ENCODE measurements at places on chromosomes 5 and 9.

- no peak for DNase-seq
These were observed 487.8 kb upstream of the NUDT12 start for GRCh38 chr5:104050436-104050835.

- DNase-seq: no peak
These were observed 1941.1 kb upstream of the CDH6 start for GRCh38 chr5:29252390-29252789.

DNA sequence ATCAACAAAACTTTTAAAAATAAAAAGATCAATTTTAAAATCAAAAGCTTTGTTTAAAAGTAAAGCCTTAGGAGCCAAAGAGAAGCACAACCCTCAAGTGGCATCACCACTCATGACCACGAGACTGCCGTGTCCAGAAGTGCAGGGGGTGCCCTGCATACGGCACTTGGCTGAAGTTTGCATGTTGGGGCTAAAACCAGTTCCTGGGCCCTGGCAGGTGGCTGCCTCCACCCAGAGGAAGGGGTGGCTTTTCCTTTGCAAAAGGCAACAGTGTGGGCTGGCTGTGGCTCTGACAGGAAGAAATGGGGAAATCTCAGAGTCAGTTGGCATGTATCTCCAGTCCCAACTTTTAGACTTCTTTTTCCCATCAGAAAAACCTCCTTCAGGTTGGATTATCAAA lies 15.3 kb downstream of the TRMO start:
- DNase-seq: no peak

- DNase-seq: no peak
These were observed 2.9 kb downstream of the TGFBI start for GRCh38 chr5:136031711-136032110.

DNA sequence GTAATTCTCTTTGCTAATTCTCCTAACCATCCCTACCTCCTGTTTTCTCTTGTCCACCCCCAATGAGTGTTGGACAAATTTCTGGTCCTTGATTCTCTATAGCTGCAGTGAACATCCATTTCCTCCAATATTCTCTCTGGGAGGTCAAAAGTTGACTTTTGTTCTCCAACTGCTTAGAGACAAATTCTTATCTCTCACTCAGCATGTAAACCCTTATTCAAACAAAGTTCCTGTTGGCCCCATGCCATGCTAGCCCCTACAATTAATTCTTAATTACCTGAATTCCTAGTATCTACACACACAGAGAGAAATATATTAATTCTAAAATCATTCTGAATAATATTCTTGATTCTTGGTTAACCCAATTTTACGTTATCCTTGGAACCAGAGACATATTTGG lies 472.9 kb upstream of the ACTBL2 start:
- DNase-seq: no peak
